Muscle of leg (tissue), 16 donors: ENCODE measurements at places on chromosomes 5 and 9.

DNA sequence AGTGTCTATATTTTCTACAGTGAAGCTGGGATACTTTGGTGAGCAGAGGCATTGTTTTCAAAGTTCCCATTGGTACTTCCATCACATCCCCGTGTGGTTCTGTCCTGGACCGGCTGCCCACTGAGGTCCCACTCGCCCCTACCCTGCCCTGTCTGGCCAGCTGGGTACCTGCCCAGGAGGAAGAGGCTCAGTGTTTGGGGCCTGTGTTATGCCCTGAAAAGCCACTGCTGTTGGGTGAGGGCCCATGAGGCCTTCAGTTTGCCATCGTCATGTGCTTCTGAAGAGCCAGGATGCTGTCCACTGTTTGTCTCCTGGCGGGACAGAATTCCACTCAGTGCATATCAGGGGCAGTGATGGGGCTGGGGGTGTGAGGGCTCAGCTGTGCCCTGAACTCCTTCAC lies 2.6 kb upstream of the CEP72 start:
- no peak for DNase-seq

DNA sequence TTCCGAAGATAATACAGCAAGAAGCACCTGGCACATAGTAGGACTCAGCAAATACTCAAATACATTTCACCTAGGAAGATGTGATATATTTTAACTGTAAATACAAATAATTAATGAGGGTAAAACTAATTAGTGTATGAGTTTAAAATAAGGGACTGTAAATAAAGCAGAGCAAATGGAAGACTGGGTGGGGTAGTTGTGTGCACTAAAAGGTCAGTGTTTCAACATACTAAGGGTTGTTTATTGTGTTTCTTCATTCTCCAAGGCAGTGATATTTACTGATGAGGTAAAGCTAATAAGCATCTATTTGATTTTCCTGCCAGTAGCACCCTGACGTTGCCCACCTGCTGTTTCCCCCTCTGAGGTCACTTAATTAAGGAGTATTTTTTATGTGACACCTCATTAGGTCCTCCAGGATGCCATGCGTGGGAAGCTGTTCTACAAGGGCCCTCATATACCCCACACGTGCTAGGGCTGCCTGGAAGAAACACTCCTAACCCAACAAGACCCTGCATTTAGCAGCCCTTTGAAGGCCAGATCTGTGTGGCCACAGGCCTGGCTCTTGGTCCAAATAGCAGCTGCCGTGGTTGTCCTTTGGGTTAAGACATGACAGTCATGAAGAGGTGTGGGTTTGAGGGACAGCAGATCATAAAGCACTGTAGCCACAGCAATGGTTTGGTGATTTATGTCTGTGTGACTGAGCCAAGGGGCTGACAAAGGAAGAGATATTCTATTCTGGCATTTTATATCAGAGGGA lies 97.5 kb upstream of the RPS23 start:
- peak; percentile 23 for DNase-seq

- DNase-seq = no peak
Observed at GRCh38 chr5:147746986-147747385, 35.5 kb downstream of the JAKMIP2 start.

- DNase-seq = peak; percentile 52
Observed at GRCh38 chr9:35682051-35682450, 7.7 kb downstream of the TPM2 start.

- DNase-seq = no peak
Observed at GRCh38 chr9:126084008-126084407, 242.6 kb upstream of the MVB12B start.

GRCh38 chr9:77131399-77131798 lies 45.9 kb upstream of the VPS13A start:
- DNase-seq = no peak

- DNase-seq = peak; percentile 14
Observed at GRCh38 chr5:140113180-140113698, 670 bp upstream of the PURA start.

DNA sequence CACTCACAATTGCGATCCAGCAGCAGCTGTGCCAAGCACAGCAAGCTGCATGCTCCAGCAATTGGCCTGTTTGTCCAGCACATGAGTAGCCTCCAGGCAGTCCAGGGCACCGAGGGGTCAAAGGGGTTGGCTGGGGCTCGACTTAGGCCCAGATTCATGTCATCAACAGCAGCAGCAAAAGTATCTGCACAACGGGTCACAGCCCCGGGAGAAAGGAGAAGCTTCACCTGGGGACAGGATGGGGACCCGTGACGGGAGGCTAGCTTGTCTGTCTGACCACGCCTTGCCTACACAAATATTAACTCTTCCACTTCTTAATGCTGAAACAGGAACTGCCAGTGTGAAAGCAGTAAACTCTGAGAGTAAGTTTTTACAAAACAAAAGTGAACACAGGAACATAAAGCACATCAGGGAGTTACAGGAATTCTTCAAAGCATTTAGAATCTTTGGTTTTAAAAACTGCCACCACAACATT lies 191.2 kb downstream of the PIK3R1 start:
- no peak for DNase-seq

GRCh38 chr9:98429613-98430012 lies 174.2 kb upstream of the TBC1D2 start:
- DNase-seq = peak; percentile 10

DNA sequence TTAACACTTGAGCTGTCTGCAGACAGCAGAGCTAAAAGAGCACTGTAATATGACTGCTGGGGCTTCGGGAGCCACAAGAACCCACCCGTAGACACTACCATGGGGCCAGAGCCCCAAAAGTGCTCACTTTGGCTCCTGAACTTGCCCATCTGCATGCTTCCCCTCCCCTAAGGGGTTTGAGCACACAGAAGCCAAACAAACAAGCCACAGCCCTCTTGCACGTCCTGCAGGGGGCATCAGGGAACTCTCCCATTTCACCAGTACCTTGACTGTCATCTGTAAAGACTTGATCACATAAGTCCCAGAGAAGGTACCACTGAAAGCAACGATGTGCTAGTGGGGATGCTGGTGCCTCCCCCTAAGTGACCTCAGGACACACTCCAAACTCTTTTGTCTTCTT lies 681.8 kb downstream of the SEMA5A start:
- no peak for DNase-seq

DNA sequence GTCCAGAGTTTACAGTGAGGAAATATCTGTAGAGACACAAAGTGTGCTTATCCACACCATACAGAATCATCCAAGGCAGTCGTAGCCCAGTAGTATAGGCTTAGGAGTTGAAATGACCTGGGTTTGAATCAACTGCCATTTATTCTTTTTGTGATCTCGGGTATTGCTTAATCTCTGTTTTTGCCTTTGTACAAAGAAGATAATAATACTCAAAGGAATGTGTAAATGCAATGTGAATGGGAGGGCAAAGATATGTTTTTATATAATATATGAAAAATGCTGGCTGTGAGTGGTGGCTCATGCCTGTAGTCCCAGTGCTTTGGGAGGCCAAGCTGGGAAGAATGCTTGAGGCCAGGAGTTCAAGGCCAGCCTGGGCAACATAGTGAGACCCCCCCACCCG lies 141.1 kb downstream of the SPATA31D1 start:
- no peak for DNase-seq

DNA sequence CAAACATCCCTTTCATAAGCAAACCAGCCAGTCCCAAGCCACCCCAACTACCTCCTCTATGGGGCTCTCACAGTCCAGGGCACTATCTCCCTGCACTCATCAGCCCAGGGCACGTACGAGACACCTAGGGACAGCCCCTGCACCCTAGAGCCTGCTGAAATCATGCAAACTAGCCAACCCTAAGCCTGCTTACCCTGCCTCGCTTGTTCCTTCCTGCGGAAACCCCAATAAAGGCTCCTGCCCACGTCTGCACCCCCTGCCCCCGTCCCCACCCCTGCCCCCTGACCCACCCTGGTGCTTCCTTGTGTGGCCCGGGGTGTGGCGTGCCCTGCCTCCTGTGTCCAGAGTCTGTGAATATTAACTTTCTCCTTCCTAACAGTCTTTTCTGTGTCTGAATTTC lies 135.9 kb downstream of the GADD45G start:
- DNase-seq = no peak

DNA sequence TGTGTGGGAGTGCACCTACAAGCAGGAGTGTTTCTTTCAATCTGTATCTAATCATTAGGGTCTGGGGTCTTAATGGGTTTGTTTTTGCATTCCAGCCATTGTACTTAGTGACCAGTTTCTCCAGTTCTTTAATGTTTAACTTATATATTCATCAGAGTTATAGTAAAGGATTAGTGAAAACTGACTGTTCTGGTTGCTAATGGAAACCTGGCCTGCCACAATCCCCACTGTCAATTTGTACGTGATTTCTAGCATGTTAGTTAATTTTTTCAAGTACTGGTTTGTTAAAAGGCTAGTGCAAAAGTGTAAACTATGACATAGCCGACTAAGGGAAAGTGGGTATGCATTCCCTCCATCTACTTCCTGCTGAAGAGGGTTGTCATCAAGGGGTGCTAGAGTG lies 276.1 kb downstream of the HTR1A start:
- no peak for DNase-seq

GRCh38 chr9:99044827-99045226 lies 60.1 kb upstream of the TGFBR1 start:
- DNase-seq = no peak

GRCh38 chr9:87580941-87581438 lies 83.3 kb downstream of the DAPK1 start:
- no peak for DNase-seq

- no peak for DNase-seq
Observed at GRCh38 chr9:74218385-74219063, 278.6 kb upstream of the RORB start.

DNA sequence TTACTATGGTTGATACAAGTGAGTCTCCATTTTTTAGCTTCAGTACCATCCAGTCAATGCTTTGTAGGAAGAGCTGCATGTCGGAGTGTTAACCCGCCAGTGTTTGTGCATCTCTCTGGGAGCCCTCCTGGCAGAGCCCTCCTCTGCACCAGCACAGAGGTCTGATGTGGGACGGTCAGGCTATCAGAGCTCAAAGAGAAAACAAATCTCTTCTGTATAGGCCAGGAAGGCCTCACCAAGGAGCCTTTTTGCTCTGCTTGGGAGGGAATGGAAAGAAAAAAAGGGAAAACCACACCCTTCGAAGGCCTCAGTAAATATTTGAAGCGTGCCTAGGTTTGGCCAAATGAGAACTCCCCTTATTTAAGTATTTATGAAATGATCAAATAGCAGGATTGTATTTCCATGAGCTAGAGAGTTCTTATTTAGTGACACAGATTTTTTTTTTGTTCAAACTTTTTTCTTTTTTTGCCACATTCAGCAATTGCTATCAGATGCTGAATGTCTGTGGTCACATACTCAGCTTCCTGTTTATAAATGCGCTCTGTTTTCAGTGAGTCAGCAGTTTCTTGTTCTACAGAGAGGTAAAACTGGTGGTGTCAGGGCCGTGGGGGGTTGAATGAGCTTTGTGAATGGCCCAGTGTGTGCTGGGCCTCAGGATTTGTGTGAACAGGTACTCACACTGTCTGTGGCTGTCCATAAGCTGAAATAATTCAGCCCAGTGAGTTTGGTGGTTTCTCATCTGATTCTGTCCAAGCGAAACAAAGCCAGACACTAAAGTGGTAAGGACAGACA lies 226.6 kb downstream of the SNX18 start:
- peak; percentile 86 for DNase-seq

- no peak for DNase-seq
Observed at GRCh38 chr9:77018058-77018968, 1.1 kb upstream of the FOXB2 start.

GRCh38 chr5:14720236-14720923 lies 55.9 kb downstream of the OTULIN start:
- DNase-seq = no peak

- no peak for DNase-seq
Observed at GRCh38 chr5:147348451-147348850, 113.6 kb downstream of the STK32A start.

DNA sequence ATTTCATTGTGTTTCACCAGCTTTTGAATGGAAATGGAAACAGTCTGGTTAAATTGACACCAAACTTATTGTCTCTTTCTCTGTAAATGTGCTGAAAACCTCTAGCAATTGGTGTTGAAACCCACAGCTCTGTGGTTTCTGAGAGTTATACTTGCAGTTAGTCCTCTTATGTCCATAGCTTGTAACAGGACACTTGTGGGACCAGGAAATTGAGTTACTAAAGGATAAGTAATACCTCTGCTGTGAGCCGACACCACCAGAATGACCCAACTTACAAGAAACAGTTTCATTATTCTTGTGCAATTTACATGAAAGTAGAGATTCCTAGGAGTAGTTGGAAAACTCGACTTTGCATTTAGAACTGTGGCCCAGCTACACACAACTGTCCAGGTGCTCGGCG lies 191.5 kb downstream of the CFAP90 start:
- DNase-seq = no peak
